ENCODE measurements at places on chromosomes 5 and 9.

- DNase-seq, result no peak
Observed at GRCh38 chr5:10562201-10563109, 1.4 kb upstream of the ANKRD33B start.

GRCh38 chr9:84324811-84325210 is 15.7 kb downstream of the SLC28A3 start:
- DNase-seq, result no peak

- no peak for DNase-seq
Observed at GRCh38 chr9:77771171-77771570, 123.0 kb upstream of the GNA14 start.

DNA sequence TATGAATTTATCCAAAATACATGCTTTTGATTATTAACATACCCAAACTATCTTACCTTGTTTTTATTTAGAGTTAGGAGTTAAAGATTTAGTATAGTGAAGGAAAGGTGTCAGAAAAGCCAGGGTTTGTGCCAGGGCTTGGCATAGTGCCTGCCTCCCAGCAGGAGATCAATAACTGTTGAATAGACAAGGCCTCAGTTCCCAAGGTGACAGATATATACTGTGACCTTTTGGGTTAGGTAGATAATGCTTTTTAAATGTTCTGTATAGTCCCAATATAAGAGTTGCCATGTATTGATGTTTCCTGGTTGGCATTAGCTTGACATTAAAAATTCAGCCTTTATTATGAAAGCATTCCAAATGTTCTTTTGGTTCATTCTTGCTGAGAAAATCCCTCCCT is 121.8 kb downstream of the MCTP1 start:
- DNase-seq, result no peak

DNA sequence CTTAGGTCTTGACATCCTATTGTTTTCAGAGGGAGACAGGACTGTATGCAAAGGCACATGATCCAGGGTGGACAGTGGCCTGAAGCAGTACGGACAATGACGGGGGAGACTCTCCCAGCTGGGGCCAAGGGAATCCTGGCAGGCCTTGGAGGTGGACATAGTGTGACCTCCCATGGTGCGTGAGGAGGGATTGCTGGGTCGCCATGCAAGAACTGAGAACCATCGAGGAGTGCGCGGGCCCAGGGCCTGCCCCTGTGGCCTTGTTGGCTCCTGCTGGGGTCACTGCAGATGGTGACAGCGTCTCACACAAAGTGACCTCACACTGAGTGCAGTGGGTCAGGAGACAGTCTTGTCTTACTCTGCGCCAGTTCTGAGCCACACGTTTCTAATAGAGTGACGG is 192.4 kb downstream of the GADD45G start:
- no peak for DNase-seq

GRCh38 chr5:180027459-180028089 is 44.0 kb downstream of the RNF130 start:
- DNase-seq, result no peak

DNA sequence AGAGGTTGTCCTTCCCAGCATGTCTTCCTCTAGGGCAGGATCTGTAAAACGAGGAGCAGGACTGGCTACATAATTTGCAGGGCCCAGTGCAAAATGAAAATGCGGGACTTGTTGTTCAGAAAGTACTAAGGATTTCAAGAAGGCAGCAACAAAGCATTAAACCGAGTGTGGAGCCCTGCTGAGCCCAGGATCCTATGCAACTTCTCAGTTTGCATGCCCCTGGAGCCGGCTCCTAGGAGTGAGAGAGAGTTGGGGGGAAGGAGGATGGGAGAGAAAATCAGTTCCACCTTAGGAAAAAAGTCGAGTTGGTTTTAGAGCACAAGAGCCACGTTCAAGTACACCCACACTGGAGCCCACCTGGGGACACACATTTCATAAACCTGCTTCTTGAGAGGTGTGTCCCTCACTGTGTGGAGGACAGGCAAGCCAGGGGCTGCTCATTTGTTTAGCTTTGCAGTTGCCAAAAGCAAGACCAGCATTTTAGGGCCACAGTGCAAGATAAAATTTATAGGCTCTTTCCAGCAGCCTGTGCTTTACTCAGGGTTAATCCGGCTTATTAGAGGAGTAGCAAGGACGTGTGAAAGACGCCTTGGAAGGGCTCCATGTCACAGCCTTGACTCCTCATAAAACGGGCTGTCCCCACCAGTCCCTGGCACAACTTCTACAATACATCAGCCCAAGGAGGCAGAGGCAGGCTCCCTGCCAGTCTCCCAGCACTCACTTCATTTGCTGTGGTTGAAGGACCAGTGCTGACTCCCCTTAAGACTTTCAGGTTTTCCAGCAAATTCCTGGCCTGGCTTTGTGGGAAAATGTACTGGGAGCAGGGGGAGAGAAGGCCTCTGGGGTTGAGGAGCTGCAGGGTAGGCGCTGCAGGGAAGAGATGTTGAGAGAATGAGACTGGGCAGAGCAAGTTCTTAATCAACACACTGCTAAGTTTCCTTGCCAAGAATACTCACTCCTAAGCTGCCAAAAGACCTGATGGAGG is 159.7 kb upstream of the SEMA6A start:
- DNase-seq, result no peak

DNA sequence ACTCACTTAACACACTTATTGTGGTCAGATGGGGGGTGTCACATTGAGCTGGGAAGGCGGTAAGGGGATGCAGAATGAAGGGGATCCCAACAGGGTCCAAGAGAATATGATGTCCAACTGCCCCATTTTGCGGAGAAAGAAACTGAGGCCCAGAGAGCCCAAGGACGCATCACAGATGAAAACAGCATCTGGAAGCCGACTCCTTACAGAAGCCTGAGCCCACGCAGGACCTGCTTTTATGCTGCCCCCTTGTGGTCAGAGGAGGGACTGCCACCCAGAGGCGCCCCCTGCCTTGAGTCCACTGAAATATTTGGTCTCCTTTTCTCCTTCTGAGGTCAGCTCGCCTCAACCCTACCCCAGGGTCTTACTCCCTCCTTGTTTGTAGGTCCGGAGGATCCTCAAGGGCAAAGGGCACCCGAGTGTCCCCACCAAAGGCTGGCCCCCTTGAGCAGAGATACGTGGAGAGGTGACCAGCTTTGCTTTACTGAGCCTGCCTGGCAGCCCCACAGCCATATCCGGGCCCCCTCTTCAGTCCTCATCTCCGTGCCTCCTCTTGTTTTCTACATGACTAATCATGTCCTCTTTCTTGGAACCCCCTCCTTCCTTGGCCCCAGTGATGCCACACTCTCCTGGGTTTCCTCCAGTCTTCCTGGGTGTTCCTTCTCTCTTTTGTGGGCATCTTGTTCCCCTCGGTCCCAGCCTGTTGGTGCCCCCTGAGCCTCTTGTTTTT is 30.0 kb upstream of the TTLL11 start:
- DNase-seq, result peak; percentile 41

GRCh38 chr9:37978481-37978864 is 74.5 kb upstream of the SLC25A51 start:
- DNase-seq, result no peak

GRCh38 chr9:68720656-68721313 is 15.7 kb downstream of the PIP5K1B start:
- no peak for DNase-seq

- DNase-seq, result no peak
Observed at GRCh38 chr9:133735931-133736330, 2.2 kb downstream of the SARDH start.

- DNase-seq, result peak; percentile 64
Observed at GRCh38 chr9:122810306-122810946, 10.5 kb downstream of the OR1K1 start.
